ENCODE measurements at places on chromosomes 2 and 18.
A peak's percentile ranks its signal among the peaks of the same experiment; 100 is the strongest.

- DNase-seq: no peak
- no peak overlapping the region for H3K27ac ChIP-seq
- H3K36me3 ChIP-seq: no peaks in the 10 kb centered on the region
- no peaks in the 10 kb centered on the region for H3K27me3 ChIP-seq
Observed at GRCh38 chr2:240707043-240707756, 15.5 kb downstream of the AQP12A start.

- no peak overlapping the region for H3K4me3 ChIP-seq
- no peaks in the 10 kb centered on the region for H3K36me3 ChIP-seq
- no peaks in the 10 kb centered on the region for H3K27me3 ChIP-seq
- DNase-seq: no peak
- H3K27ac ChIP-seq: no peak overlapping the region
- H3K4me1 ChIP-seq: no peaks in the 10 kb centered on the region
Observed at GRCh38 chr18:7856733-7857132, 289.6 kb downstream of the PTPRM start.

GRCh38 chr2:237500681-237501424, 13.8 kb downstream of the MLPH start:
- peak; percentile 74 for DNase-seq
- no peak overlapping the region for H3K27ac ChIP-seq
- H3K36me3 ChIP-seq: no peaks in the 10 kb centered on the region
- no peaks in the 10 kb centered on the region for H3K4me1 ChIP-seq
- H3K4me3 ChIP-seq: no peak overlapping the region

DNA sequence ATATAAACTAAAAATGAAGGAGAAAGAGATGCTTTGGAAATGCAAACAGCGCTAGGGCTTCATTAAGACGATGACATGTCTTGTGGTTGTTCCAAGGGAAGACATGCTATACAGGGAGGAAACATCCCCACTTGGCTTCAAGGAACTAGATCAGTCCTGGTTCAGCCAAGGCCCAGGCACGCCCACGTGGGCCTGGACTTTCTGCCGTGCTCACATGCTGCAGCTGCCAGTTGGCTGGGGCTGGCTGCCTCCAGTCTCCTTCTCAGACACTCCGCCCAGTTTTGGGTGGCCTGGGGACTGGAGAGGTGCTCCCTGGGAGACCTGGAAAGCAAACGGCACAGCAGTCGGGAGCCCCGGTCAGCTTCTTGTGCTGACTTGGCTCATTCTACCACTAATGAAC, 109.6 kb downstream of the GLI2 start:
- no peak overlapping the region for H3K4me3 ChIP-seq
- H3K27me3 ChIP-seq: no peaks in the 10 kb centered on the region
- H3K36me3 ChIP-seq: no peaks in the 10 kb centered on the region
- H3K27ac ChIP-seq: no peak overlapping the region

- no peaks in the 10 kb centered on the region for H3K4me1 ChIP-seq
- H3K27ac ChIP-seq: no peak overlapping the region
- no peaks in the 10 kb centered on the region for H3K36me3 ChIP-seq
- DNase-seq: no peak
- H3K27me3 ChIP-seq: no peaks in the 10 kb centered on the region
Observed at GRCh38 chr2:204654669-204655068, 109.4 kb downstream of the PARD3B start.

DNA sequence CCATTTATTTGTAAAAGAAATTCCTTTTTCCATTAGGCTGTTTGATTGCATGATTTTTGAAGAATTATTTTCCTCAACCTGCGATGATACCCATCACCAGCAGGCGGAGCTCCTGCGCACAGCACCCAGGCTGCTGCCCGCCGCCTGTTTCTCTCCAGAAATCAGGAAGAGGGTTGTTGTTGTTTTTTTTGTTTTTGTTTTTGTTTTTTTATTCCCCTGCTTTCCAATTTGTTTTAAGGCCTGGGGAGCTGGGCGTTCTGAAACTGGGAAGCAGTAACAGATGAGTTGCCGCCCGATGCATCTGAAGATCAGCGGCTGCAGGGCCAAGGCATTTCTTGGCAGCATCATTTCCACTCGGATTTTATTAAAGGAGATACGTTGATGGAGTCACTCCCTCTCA, 132.1 kb downstream of the MBP start:
- H3K36me3 ChIP-seq: no peaks in the 10 kb centered on the region
- no peaks in the 10 kb centered on the region for H3K27me3 ChIP-seq
- H3K4me1 ChIP-seq: peaks cover 21% of the 10 kb centered on the region
- no peak overlapping the region for H3K4me3 ChIP-seq

- no peaks in the 10 kb centered on the region for H3K27me3 ChIP-seq
- H3K27ac ChIP-seq: no peak overlapping the region
- no peaks in the 10 kb centered on the region for H3K4me1 ChIP-seq
- H3K4me3 ChIP-seq: no peak overlapping the region
- no peak for DNase-seq
Observed at GRCh38 chr2:61707984-61708852, 145.6 kb downstream of the FAM161A start.

DNA sequence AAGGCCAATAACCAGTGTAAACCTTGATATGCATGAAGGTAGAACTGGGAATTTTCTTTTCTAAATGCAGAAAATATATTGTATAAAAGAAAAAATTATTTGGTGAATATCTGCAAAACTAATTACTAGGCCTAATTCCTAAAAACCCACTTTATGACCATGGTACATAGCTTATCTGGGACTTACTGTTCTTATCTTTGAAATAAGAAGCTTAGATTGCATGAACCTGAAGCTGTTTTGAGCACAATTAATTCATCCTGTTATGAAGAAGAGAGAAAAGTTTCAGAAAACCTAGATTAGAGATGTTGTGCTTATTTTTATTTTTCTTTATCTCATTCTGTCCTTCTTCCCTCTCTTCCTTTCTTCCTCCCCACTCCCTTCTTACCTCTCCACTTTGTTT, 235.0 kb downstream of the GULP1 start:
- no peaks in the 10 kb centered on the region for H3K36me3 ChIP-seq
- no peak overlapping the region for H3K4me3 ChIP-seq
- no peaks in the 10 kb centered on the region for H3K27me3 ChIP-seq
- no peak for DNase-seq
- no peak overlapping the region for H3K27ac ChIP-seq

GRCh38 chr2:177631680-177632079, 239.1 kb downstream of the AGPS start:
- DNase-seq: no peak
- no peaks in the 10 kb centered on the region for H3K27me3 ChIP-seq
- H3K27ac ChIP-seq: no peak overlapping the region
- H3K4me1 ChIP-seq: peaks cover 6% of the 10 kb centered on the region
- H3K36me3 ChIP-seq: no peaks in the 10 kb centered on the region
- no peak overlapping the region for H3K4me3 ChIP-seq

DNA sequence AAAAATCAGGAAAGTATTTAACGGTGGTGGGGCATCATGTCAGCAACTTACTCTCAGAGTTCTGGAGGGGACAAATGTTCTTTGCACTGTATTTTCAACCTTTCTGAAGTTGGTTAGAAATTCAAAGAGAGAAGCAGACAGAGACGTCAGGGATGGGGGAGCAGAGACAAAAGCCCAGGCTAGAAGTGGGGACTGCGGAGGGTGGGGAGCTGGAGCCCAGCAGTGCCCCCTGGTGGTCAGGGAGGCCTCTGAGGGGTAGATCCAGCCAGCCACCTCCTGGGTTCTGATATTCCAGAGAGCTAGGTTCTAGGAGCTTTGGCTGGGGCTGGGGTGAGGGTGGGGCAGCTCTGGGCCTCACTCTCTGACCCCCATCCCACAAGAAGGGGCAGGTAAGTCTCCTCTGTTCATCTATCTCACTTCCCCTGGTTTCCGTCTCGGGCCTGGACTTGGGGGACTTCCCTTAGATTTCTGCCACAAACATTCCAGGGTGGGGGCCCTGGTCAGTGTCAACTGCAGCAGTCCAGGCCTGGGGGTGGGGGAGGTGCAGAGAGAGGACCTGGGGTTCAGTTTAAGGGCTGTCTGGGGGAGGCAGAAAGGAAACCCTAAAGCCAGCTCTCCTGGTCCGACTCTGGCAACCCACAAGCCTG, 8.9 kb downstream of the TNS1 start:
- no peaks in the 10 kb centered on the region for H3K27me3 ChIP-seq
- peaks cover 13% of the 10 kb centered on the region for H3K4me1 ChIP-seq
- H3K4me3 ChIP-seq: no peak overlapping the region
- peak; percentile 77 for DNase-seq
- no peaks in the 10 kb centered on the region for H3K36me3 ChIP-seq
- H3K27ac ChIP-seq: no peak overlapping the region

- DNase-seq: no peak
- no peak overlapping the region for H3K27ac ChIP-seq
- H3K36me3 ChIP-seq: no peaks in the 10 kb centered on the region
- no peak overlapping the region for H3K4me3 ChIP-seq
- H3K4me1 ChIP-seq: no peaks in the 10 kb centered on the region
Observed at GRCh38 chr2:49044350-49045079, 109.8 kb downstream of the FSHR start.

DNA sequence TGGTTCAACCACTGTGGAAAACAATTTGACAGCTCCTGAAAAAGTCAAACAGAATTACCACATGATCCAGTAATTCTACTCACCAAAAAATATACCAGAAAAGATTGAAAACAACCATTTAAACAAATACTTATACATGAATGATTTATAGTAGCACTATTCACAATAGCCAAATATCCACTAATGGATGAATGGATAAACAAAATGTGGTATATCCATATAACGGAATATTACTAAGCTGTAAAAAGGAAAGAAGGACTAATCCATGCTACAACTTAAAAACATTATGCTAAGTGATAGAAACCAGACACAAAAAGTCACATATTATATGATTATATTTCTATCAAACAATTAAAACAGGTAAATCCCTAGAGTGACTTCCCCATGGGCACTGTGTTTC, 131.5 kb downstream of the SPOPL start:
- H3K4me3 ChIP-seq: no peak overlapping the region
- H3K27me3 ChIP-seq: no peaks in the 10 kb centered on the region
- no peak for DNase-seq
- no peaks in the 10 kb centered on the region for H3K36me3 ChIP-seq
- no peaks in the 10 kb centered on the region for H3K4me1 ChIP-seq

DNA sequence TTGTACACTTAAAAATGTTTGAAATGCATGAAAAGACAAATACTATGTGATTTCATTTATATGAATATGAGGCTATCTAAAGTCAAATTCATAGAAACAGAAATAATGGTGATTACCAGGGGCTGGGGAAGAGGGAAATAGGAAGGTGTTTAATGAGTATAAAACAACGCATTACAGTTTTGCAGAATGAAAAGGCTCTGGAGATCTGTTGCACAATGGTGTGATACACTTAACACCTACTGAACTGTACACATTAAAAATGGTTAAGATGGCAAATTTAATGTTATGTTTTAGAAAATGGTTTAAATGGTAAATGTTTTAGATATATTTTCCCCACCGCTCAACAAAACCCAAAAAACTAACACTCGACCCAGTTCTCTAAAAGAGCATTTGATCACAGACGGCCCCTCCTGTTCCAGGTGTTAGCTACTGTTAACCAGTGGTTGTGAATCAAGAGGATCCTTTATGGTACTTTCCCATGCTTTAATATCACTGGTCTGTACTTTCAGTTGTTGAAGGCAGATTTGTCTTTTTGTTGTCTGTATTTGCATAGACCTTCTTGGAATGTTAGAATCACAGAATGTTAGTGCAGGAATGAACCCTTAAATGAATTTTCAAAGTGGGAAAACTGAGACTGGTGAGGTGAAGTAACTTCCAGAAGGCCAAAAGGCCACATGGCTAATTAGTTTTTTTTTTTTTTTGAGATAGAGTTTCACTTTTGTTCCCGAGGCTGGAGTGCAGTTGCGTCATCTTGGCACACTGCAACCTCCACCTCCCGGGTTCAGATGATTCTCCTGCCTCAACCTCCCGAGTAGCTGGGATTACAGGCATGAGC, 10.2 kb downstream of the RAB10 start:
- H3K27ac ChIP-seq: no peak overlapping the region
- H3K4me1 ChIP-seq: peaks cover 8% of the 10 kb centered on the region
- no peaks in the 10 kb centered on the region for H3K27me3 ChIP-seq
- peaks cover 4% of the 10 kb centered on the region for H3K36me3 ChIP-seq

- peak overlapping the region; percentile 33 for H3K27ac ChIP-seq
- DNase-seq: peak; percentile 80
- no peaks in the 10 kb centered on the region for H3K36me3 ChIP-seq
- peak overlapping the region; percentile 53 for H3K4me3 ChIP-seq
- peaks cover 10% of the 10 kb centered on the region for H3K4me1 ChIP-seq
Observed at GRCh38 chr18:62505669-62506494, 16.9 kb upstream of the ZCCHC2 start.

- H3K4me1 ChIP-seq: no peaks in the 10 kb centered on the region
- H3K27me3 ChIP-seq: no peaks in the 10 kb centered on the region
Observed at GRCh38 chr2:195513119-195513518, 143.9 kb upstream of the SLC39A10 start.

DNA sequence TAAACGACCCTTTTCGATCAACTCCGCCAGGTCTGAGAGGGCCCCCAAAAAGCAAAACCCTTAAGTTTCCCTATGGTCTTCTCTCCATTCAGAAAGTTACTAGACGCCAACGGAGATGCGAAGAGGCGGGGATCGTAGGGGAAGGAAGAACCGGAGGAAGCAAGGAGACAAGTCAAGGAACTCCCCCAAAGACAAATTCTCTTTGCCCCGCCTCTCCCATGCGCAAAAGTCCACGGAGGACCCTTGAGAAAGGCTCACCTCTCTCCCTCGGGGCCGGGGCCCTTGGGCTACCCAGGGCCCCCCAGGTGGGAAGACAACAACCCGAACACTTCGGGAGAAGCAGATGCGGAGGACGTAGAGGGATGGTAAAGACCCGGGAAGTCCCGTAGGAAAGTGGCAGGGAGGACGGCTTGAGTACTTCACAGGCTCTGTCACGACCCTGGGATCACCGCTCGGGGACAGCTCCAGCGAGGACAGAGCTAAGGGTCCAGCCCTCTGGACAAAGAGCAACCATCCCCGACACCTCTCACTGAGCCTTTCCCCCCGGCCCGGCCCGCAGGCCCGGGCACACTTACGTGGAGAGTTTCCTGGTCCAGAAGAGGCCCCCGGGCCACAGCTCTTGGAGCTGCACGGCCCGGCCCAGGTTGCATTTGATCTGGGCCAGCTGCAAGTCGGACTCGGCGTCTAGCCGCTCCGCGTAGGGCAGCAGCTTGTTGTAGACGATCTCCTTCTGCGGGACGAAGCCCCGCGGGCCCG, 647 bp downstream of the PSME4 start:
- no peaks in the 10 kb centered on the region for H3K27me3 ChIP-seq
- peak overlapping the region; percentile 97 for H3K27ac ChIP-seq
- peak; percentile 34 for DNase-seq
- H3K4me3 ChIP-seq: peak overlapping the region; percentile 98

- DNase-seq: no peak
- H3K4me1 ChIP-seq: no peaks in the 10 kb centered on the region
- H3K4me3 ChIP-seq: no peak overlapping the region
- no peaks in the 10 kb centered on the region for H3K36me3 ChIP-seq
- H3K27me3 ChIP-seq: no peaks in the 10 kb centered on the region
Observed at GRCh38 chr2:124623560-124623959, 598.5 kb downstream of the CNTNAP5 start.

DNA sequence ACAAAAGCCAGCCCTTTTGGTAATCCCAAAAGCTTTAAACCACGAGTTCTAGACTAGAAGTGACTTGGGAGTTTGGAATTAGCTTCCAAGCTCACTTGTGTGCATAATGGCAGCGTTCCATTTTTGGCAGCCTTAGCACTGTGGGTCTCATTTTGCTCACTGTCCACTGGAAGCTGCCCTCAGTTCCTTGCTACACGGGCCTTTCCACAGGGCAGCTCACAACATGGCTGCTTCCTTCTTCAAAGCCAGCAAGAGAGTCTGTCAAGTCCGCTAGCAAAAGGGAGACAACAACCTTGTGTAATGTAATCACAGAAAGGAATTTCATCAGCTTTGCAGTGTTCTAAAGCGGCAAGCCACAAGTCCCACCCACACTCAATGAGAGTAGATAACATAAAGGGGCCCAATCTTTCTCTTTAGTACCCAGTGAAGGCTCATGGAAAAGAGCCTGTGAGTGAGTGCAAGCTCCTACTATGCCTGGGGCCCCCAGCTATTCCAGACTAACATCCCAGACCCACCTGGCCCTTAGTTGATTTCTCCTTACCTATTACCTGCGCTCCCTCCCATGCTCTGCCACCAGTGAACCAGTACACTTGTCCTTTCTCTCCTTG, 239.7 kb upstream of the FBXO11 start:
- peak; percentile 30 for DNase-seq
- H3K4me3 ChIP-seq: no peak overlapping the region
